ENCODE measurements at places on chromosomes 5 and 9.

- DNase-seq: no peak
These were observed 158.1 kb downstream of the FGF1 start for GRCh38 chr5:142527664-142528295.

GRCh38 chr9:12351293-12352044 lies 341.7 kb upstream of the TYRP1 start:
- DNase-seq: no peak

DNA sequence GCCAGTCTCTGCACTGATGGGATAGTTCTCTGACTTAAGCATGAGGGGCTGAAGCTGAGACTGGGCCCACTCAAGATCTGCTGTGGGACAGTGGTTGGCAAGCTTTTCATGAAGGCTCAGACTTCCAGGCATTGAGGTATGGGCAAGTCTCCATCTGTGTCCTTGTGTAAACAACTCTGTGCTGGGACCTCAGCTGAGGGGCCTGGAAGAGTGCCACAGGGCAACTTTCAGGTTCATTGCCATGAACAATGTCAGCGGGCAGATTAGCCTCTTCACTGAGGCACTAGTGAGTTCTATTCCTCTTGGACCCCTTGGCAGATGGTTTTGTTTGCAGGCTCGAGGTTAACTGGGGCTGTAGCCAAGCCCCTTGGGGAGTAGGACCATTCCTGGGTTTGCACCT lies 127.1 kb downstream of the MRPS30 start:
- no peak for DNase-seq

DNA sequence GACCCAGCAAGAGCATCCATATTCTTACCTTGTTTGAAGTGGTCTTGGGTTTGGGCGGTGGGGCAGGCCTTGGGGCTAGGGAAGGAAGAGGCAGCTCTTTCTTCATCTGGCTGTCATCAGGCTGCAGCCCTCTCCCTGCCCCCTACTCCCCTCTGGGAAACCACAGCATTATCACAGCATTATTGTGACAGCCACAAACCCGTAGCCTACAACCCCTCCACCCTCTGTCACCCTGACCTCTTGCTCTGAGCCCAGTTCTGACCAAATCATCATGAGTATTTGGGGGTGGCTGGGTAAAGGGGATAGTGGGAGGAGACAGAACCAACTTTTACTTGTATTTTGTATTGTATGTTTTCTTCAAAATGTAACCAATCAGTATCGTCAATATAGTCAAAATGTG lies 94.3 kb upstream of the ARRDC3 start:
- DNase-seq: no peak

GRCh38 chr5:14048434-14048833 lies 94.7 kb upstream of the TRIO start:
- DNase-seq: no peak

DNA sequence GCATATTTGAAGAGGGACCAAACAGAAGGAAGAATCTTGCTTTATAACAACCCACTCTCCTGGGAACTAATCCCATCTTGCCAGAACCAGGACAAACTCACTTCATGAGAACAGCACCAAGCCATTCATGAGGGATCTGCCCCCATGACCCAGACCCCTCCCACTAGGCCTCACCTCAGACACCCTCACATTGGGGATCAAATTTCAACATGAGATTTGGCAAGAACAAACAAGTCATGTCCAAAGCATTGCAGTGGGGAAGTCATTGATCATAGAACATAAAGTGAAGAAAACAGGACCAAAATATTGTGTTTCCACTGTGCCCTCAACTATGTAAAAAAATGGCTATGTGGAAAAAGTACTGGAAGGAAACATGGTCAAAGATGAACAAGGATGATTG lies 43.9 kb downstream of the MAP1B start:
- DNase-seq: no peak

GRCh38 chr9:89278997-89279739 lies 31.8 kb upstream of the CKS2 start:
- peak; percentile 48 for DNase-seq

- DNase-seq: peak; percentile 35
These were observed 83.0 kb downstream of the NPR3 start for GRCh38 chr5:32794086-32794485.
